Myometrial cell (primary cell): ENCODE measurements at places on chromosomes 2 and 18. TPM values are rescaled to one million over a fixed set of nuclear protein-coding genes. Genes with fewer than 3 reads are reported as not detected.

Gene SATB2
- total RNA-seq = 1.2 and 1.9 TPM in 2 replicates

Gene ALKAL2
- total RNA-seq = not detected in 2 replicates

Gene NHEJ1
- 22.7 and 33.2 TPM in 2 replicates for total RNA-seq

Gene CNGA3
- not detected in 2 replicates for total RNA-seq

Gene PSMG2
- 97.2 and 104 TPM in 2 replicates for total RNA-seq

Gene FAM237A
- total RNA-seq = not detected in 2 replicates

Gene ZNF521
- 1.2 and 2.1 TPM in 2 replicates for total RNA-seq

Gene MROH2A
- total RNA-seq = not detected in 2 replicates

Gene GREB1
- 0.18 TPM in 1 of 2 replicates, not detected in the other for total RNA-seq

Gene POU3F3
- total RNA-seq = not detected in 2 replicates

Gene CCL20
- 0.18 and 0.86 TPM in 2 replicates for total RNA-seq

Gene LCT
- 0.29 TPM in 1 of 2 replicates, not detected in the other for total RNA-seq

Gene GATA6
- total RNA-seq = 13.8 and 14.9 TPM in 2 replicates
